NCI-H2081 (cell line): ENCODE measurements at places on chromosomes 5 and 9.

GRCh38 chr9:124137009-124137943 is 120.5 kb upstream of the NEK6 start:
- no peak for DNase-seq

GRCh38 chr9:37963936-37964739 is 60.2 kb upstream of the SLC25A51 start:
- DNase-seq = peak; percentile 81

GRCh38 chr9:31394015-31394473 is 990.4 kb upstream of the ACO1 start:
- no peak for DNase-seq

- peak; percentile 3 for DNase-seq
Observed at GRCh38 chr5:103450333-103451061, 112.1 kb downstream of the NUDT12 start.

DNA sequence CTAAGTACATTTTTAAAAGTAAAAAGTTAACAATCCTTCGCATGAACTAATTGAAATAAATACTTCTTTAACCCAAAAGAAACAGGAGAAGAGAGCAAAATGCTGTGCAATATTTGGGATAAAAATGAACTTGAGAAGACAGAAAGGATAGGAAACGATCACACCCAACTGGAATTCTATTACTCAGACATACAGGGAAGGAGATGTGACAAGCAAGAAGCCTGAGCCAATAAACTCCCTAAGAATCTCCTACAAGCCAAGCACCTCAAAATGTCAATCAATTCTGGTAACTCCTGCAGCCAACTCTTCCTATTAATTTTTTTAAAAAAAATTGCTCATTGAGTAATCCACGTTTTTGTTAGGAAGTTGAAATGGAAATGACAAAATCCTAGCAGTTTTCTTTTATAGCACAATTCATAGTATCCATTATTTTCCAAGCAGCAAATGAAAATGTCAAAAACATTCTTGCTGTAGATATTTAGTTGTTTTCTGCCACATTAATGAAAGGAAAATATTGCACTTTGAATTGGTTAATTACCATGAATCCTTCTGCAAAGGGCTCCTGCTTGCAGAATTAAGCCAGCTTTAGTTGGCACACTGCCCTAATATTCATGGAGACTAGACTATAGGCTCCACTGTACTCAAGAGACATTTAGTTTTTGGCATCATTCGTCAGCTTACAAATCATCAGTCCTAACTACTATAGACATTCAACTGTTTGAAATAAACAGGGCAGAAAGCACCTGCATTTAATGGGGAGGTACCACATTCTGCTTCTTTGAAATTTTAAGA is 89.0 kb downstream of the RFX3 start:
- peak; percentile 85 for DNase-seq

DNA sequence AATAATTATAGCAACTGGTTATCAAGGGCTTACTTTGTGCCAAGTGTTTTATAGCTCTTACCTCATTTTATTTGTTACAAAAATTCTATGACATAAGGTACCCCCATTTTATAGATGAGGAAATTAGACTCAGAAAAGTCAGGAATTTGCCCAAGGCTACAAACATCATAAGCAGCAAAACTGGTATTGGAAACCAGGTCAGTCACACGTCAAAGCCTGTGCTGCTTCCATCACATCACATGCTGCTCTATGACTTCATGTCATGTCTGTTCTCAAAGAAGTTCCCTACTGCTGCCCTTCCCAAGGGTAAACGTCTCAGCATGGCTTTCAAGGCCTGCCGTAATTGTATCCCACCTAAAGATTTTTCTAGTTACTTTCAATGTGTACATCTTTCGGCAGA is 6.9 kb upstream of the KIF2A start:
- DNase-seq = no peak

DNA sequence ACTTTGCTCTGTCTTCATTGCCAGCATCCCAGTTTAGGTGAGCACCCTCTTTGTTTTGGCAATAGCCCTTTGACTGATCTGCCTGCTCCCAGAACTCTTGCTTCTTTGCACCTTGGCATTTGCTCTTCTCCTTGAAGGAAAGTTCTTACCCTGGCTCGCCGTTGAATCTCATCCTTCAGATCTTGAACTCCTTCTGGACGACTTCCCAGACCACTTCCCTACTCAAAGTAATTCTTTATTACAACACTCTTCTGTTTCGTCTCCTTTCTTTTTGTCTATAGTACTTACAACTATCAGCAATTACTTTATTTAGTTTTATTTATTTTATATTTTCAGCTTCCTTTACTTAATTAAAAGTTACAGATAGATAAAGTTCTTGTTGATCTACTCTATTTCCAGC is 1510.1 kb downstream of the MAT2B start:
- no peak for DNase-seq

DNA sequence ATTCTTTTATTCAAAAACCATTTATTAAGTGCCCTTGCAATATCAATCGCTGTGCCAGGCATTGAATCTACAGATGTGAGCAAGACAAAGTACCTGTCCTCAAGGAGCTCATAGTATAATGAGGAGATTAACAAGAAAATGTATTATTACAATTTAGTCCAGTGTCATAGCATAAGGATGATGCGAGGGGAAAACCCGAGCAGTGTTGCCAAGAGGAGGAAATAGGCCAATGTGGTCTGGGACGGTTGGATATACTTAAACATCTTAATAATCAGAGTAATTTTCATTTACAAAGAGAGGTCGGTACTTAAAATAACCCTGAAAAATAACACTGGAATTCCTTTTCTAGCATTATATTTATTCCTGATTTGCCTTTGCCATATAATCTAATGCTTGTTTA is 18.5 kb downstream of the CD274 start:
- DNase-seq = no peak

- no peak for DNase-seq
Observed at GRCh38 chr9:129669141-129669718, 3.8 kb downstream of the PRRX2 start.

- DNase-seq = no peak
Observed at GRCh38 chr5:59693492-59694309, 199.8 kb downstream of the PDE4D start.

DNA sequence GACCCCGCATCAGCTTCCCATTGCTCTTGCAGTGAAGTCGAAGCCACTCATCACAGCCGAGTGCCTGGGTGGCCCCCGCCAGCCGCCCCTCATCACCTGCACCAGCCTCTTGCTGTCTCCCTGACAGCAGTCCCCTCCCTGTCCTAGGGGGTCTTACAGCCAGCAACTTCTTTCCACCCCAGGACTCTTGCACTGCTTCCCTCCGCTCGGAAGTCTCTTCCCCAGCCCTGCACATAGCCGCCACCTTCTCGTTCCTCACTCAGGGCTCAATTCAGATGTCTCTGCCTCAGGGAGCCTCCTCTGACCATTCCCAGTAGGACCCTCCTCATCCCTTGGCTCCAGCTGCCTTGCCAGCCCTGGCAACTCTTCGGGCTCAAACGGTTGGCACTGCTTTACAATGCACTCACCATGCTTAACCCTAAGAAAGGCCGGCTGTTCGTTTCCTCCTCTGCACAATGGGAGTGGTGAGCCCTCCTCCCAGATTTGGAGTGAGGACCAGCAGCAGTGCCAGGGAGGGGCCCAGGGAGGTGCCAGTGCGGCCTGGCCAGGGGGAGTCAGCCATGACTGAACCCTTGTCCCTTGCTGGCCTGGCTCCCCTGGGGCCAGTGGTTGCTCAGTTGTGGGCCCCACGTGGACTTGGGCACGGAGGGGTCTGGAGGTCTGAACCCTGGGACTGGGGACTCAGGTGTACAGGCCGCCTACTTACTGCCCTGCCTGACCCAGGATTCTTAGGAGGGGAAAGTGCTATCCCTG is 6.1 kb downstream of the TCF7 start:
- no peak for DNase-seq

DNA sequence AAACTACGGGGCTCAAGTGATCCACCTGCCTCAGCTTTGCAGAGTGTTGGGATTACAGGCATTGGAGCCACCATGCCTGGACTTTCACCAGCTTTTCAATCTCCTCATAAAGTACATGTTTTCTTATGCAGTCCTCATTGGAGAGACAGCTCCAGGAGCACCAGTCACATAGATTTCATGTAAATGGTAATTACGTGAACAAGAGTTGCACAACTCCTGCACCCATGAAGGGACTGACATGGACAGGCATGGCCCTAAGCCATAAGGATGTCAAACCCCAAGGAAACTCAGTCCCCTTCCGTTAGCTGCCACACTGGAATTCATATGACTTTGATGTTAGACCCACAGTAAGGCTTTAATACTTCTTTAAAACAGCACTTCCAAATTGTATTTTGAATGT is 7.6 kb upstream of the ADGRV1 start:
- no peak for DNase-seq

- no peak for DNase-seq
Observed at GRCh38 chr9:36158917-36159316, 10.3 kb upstream of the CCIN start.

DNA sequence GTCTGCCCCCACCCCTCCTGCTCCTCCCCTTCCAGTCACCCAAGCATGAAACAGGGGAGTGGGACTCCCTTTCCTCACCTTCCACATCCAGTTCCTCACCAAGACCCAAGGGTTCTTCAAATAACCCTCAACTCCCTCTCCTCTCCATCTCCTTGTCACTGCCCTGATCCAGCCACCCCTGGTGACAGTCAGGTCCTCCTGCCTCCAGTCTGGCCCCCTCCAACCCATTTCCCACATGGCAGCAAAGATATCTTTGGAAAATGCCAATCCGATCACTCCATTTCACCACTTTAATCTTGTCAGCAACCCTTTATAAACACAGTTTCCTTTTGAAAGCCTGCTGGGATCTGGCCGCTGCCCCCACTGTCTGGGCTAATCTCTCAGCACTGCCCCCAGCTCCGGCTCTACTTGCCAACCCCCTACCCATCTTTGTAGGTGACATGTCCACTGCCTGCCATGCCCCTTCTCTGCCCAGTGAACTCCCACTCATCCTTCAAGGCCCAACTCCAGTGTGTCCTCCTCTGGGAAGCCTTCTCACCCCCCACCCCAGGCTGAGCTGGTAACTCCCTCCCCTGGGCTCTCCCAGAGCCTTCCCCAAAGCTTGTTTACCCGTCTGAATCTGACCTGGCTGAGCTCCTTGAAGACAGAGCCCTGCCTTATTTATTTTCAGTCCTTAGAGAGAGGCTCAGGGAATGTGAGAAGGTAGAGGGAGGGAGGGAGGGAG is 781 bp upstream of the MYOZ3 start:
- DNase-seq = no peak

GRCh38 chr9:126784401-126784800 is 20.4 kb upstream of the ZBTB43 start:
- no peak for DNase-seq

GRCh38 chr5:143657647-143658285 is 154.2 kb upstream of the HMHB1 start:
- DNase-seq = peak; percentile 94

DNA sequence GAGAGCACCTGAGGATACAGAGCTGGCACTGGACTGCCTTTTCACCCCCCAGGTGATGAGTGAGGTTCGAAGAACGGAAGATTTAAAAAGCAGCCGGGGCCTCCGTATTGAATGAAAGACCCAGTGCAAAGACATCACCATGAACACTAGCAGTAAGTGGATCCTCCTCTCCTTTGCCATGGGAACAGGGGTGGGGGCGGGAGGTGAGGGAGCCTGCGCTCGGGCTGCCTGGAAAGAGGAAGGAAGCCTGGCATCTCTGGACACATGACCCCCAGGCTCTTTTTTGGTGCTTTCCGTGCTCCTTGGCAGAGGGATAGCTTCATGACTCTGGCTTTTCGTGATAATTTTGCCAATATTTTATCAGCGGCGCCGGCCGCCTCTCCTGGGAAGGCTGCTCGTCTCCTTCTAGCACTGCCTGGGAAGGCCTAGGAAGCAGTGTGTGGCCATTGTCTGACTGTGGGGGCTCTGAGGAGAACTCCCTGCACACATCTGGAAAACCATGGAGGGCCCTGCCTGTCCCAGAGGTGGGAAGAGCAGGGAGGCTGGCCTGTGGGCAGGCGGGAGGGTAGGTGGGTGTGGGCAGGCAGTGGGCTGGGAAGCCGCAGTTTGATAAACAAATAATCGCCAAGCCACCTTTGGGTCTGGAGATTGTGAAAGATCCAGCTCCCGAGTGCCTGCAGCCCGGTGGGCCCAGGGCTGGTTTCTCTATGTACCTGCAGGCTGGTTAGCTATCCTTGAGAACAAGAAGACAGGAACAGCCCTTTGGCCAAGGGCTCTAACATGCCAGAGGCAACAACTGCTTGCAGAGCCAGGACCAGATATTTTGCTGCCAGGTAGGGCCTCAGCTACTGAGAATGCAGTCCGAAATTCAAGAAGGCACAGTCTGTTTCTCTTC is 911 bp downstream of the ABLIM3 start:
- DNase-seq = no peak

DNA sequence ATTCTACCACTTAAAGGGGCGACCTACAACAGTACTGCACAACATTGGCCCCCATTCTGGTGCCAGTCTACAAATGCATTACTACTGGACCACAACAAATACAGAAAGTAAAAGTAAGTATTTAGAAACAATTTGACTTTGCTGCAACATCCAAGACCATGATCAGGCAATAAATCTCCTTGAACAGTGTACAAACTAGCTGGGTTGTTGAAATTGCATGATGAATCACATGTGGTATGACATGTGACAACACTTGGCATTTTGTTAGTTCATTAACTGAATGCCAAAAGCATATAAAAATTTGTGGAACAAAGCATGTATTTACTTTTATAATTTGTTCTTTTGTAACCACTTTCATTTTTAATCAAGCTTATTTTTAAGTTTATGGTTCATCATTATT is 270.5 kb downstream of the NFIB start:
- no peak for DNase-seq

- DNase-seq = no peak
Observed at GRCh38 chr9:112437406-112437805, 49.2 kb upstream of the KIAA1958 start.

DNA sequence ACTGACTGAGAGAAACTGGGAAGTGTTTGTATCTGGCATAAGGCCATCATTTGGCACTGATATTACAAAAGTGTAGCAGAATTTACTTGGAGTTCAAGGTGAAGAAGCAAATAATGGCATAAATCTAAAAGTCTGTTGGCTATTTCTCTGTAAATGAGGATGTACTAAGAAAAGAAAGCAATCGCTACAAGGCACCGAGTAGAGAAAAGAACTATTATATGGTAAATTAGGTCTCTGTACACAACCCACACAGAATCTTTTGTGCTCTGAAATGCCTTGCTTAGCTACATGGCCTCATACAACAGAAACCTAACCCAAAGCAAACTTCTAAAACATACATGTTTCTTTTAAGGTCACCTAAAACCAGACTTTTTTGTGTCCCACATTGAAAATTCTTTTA is 290.1 kb upstream of the WWC1 start:
- peak; percentile 30 for DNase-seq

- peak; percentile 73 for DNase-seq
Observed at GRCh38 chr9:136103651-136104487, 8.8 kb upstream of the NACC2 start.
